NCI-H2081 treated with DMSO at 0.1 percent for 48 hours (cell line): ENCODE measurements at places on chromosomes 12 and 14.

DNA sequence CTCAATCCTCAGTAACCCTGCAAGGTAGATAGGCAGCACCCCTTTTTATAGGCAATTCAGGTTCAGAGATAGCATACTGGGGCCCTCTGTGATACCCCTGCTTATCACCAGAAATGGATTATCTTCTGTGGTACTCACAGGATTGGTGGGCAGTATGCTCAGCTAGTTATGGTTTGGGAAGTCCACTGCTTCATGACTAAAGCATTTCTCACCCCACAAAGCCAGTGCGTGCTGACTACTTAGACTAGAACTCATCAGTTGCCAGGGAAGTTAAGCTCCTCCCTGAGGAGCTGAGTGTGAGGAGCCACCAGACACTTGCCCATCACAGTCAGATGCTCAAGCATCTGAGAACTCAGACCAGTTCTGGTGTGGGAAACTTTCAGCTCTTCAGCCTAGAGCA lies 76.3 kb downstream of the SCAF11 start:
- DNase-seq, result no peak

DNA sequence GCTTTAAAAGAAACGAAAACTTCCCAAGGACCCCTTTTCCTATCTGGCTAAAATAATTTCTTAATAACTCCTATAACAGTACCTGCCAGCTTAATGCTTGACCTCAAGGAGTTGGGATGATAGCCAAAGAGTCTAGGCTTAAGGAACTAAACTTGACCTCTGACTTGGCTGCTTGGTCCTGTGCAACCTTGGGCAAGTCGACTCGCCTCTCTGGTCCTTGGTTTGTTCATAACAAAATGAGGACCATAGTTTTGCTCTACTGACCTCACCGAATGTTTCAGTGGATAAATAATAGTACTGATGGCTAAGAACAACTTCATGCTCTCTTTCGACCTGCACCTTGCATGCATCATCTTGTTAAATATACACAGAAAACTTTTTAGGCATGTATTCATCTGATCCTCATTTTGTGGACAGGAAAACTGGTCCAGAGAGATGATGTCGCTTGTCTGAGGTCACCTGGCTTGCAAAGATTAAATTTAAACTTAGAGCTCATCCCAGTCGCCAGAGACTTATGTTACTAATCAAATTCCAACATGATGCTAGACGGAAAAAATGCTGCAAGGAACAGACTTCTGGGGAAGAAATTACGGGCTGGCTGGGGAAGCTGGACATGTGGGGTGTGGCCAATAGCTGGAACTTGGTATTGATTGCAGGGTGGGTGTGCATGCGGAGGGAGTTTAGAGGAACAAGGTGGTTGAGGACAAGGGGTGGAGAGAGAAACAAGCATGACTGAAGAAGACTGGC lies 38.0 kb upstream of the WSCD2 start:
- DNase-seq, result no peak

GRCh38 chr12:57772429-57773322 lies at the start of gene EEF1AKMT3:
Gene EEF1AKMT3 (plus strand): TSS chr12:57772614. CDS start chr12:57772725, 111 bp downstream.
- no peak for DNase-seq

DNA sequence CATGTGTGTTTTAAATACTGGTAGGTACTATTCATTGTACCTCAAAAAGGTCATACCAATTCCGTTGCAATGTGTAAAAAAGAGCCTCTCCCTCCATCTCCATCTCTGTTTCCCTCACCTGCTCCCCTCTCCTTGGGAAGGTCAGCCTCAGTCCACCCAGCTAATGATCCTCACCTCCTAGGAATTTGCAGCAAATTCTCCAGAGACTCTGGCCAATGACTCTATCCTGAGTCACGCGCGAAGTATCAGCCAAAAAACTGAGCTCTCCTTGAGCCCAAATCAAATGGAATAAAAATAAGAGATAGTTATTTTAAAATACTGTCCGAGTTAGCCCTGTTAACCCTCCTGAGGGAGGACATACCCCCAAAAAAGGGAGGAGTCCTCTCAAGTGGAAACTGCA lies 148.4 kb downstream of the DPF3 start:
- DNase-seq, result no peak

GRCh38 chr12:81337886-81338285 lies 260.0 kb downstream of the ACSS3 start:
- no peak for DNase-seq

DNA sequence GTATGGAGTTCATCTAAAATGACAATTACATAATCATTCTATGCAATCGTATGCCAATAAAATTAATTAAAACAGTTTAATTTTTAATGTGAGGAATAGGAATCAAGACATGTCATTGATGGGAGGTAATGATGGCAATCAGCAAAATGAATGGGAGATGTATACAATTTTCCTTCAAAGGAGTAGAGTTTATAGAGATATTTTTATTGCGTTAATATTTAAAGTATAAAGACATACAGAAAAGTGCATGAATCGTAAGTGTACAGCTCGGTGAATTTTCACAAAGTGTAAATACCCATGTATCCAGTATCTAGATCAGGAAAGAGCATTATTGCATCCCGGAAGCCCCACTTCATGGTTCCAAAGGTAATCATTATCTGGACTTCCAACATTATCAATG lies 1.2 kb downstream of the MIPOL1 start:
- DNase-seq, result no peak

- DNase-seq, result no peak
Measured at GRCh38 chr14:100142073-100143040, 17.1 kb downstream of the DEGS2 start.

DNA sequence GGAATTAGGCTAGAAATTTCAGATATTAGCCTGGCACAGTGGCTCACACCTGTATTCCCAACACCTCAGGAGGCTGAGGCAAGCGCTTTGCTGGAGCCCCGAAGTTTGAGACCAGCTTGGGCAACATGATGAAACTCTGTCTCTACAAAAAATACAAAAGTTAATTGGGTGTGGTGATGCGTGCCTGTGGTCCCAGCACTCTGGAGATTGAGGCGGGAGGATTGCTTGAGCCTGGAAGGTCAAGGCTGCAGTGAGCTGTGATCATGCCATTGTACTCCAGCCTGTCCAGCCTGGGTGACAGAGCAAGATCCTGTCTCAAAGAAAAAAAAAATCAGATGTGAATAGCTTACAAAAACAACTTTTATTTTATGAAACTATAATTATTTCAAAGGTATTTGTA lies 15.1 kb downstream of the FRMD6 start:
- no peak for DNase-seq

DNA sequence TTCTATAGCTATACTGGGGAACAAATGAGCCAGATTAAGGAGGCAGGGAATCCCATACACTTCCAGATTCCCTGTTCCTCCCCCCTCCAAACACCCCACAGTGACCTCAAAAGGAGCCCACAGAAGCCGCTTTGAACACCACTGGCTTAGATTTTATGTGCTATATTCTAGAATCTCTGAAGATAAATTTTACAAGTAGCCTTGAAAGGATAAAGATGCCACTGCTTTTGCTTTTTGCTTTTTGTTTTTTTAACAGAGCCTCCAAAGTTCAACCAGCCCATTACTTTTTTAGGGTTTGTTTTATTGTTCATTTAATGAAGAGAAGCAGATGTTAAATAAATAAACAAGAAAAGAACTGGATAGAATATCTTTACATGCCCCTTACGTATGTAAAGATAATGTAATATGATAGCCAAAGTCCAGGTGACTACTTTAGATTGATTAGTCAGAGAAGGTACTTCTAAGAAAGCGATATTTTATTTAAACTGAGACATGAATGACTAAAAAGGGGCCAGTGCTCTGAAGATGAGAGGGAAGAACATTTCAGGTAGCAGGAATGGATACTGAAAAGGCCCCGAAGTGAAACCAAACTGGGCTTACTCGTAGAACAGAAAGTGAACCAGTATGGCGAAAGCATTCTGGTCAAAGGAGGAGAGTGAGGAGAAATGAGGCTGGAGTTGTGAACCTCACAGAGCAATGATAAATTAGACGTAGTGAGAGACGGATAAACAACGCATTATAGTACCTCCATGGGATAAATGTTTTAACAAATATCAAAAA lies 44.6 kb downstream of the DUSP6 start:
- no peak for DNase-seq

DNA sequence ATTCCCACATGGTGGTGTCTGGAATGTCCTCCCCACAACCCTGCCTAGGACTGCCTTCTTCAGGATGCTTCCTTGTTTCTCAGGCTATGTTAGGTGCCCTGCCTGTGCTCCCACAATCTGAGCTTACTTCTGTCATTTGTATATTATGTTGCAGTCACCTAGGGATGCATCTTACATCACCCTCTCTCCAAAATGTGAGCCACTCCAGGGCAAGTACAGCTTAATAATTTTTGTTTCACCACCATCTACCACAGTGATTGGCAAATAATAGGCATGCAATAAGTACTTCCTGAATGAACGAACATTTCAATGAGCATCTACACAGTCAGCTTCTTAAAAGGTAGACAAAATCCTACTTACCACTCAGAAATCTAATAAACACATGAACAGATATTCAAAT lies 37.6 kb downstream of the ZFYVE26 start:
- no peak for DNase-seq

GRCh38 chr14:22336031-22336430 lies 253.0 kb downstream of the DAD1 start:
- no peak for DNase-seq

DNA sequence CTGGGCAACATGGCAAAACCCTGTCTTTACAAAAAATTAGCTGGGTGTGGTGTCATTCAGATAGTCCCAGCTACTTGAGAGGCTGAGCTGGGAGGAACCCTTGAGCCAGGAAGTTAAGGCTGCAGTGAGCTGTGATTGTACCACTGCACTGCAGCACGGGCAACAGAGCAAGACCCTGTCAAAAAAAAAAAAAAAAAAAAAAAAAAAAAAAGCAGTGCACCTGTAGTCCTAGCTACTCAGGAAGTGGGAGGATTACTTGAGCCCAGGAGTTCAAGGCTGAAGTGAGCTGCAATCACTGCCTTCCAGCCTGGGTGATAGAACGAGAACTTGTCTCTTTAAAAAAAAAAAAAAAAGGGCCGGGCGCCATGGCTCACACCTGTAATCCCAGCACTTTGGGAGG lies 5.6 kb downstream of the REM2 start:
- no peak for DNase-seq

DNA sequence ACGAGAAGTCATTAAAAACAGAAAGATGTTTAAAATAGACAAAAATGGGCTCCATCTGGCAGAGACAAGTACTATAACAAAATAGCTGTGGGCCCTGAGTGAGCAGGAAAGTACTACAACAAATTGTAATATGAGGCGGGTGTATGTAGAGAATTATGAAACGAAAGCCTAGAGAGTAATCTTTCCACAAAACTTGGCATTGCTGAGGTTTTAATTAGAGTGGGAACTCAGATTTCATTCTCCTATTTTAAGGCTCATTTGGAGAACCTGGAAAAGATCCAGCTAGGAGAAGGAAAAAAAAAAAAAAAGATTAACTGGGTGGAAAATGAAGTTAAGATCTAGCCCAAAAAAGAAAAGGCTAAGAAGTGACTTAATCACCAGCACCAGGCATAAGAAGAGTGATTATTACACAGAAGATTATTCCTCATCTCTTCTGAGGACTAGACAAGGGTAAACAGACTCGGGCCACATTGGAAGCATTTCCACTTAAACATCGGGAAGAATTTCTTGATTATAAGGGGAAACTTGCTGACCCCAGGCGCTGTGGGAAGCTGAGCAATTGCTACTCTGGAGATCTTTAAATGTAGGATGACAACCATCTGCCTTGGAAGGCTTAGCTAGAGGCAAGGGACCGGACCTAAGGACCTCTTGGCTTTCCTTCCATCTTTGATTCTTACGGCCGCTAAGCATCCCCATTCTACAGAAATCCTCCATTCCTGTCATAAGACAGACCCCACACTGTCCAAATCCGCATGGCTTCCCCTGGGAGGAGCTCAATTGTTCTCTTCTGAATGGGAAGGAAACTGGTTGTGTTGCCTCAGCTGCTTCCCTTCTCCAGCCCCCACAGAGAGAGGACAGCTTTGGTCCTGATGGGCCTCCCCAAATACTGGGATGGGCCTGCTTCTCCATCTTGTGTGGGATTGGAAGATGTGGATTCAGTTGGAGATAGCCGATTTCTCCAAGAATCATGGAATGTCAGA lies 40.6 kb downstream of the IGF1 start:
- DNase-seq, result no peak

DNA sequence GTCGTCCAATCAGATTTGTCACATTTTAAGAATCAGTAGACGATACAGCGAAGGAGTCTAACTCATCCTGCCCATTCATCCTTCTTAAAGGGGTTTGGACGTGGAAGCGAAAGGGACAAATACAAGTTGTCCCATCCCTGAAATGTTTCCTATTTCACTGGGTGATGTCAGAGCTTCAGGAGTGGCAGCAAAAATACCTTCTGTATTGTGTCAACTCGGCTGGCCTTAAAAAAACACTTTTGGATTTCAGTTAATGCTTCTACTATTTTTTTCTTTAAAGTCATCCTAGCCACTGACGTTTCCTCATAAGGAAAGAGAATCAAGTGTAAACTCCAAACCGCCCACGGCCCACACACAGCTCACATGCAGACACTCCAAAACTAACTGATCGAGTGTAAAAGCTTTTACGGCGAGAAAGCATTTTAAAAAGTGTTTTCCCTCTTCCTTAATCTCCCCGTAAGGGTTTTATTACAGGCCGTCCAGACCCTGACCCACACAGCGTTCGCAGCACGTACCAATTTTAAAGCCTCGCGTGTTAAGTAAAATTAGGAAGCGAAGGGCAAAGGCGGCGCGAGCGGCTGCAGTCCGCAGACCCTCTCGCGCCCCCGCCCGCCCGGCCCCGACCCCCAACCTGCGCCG lies 593 bp downstream of the CFL2 start:
- no peak for DNase-seq

DNA sequence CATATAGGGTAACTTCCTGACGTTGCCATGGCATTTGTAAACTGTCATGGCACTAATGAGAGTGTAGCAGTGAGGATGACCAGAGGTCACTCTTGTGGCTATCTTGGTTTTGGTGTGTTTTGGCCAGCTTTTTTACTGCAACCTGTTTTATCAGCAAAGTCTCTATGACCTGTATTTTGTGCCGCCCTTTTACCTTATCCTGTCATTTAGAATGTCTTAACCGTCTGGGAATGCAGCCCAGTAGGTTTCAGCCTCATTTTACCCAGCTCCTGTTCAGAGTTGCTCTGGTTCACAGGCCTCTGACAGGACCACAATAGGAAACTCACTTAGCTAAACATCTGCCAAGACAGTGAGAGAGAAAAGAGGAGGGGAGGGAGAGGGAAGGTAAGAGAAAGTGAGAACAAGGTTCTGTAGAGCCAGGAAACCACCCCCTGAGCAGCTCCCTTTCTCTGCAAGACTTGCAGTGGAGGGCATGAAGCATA lies 64.8 kb upstream of the PLEKHG3 start:
- DNase-seq, result no peak

- no peak for DNase-seq
Measured at GRCh38 chr12:102331419-102331818, 133.8 kb upstream of the PMCH start.
